ENCODE measurements at places on chromosomes 5 and 9.

GRCh38 chr9:114309096-114309495 lies 13.8 kb upstream of the ORM1 start:
- no peak for DNase-seq

- peak; percentile 72 for DNase-seq
These were observed at the start of gene SVEP1 for GRCh38 chr9:110579034-110579861. Gene SVEP1, minus strand, starts transcription at chr9:110579741. Its CDS starts 198 bp downstream, at chr9:110579543.

DNA sequence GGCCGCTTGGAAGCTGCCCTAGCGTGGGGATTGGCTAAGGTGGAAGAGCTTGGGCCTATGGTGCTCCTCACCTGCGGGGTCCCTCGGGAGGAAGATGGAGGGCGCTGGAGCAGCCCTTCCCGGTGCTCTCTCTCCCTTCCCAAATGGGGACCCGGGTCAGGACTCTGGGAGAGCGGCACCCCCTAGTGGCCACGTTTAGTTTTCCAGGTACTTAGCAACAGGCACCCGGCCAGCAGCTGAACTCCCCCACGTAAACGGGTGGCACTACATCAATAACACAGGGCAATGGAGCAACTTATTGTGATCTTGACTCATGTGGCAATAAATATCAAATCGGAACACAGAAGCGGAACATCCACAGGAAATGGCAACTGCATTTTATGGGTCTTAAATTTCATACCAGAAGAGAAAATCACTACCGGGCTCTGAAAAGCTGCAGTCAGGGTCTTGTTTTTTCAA lies 316.6 kb downstream of the AGTPBP1 start:
- peak; percentile 54 for DNase-seq

- DNase-seq = no peak
These were observed 1.7 kb upstream of the RECK start for GRCh38 chr9:36035006-36035405.

- no peak for DNase-seq
These were observed 77.5 kb downstream of the HSD17B4 start for GRCh38 chr5:119529811-119530210.

DNA sequence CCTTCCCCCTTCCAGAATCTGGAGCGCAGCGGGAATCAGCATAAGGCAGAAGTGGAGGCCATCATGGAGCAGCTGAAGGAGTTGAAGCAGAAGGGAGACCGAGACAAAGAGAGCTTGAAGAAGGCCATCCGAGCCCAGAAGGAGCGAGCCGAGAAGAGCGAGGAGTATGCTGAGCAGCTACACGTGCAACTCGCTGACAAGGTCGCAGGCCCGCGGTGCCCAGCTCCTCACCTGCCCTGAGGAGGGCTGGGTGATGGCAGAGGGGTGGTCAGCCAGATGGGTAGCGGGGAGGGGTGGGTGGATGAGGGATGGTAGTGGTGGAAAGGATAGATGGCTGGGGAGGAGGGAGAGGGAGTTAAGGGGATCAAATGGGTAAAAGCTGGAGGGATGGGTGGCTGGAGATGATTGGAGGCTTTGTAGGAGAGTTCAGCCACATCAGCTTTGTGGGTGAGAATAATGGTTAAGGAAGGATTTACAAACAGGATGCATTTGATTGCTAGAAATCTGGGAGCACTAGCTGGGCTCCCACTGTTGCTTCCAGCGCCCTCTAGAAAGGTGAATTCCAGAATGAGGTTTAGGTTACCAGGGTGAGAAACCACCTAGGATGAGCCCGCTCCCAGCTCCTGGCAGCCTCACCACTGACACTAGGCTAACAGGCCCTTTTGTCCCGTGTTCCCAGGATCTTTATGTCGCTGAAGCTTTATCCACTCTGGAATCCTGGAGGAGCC lies 19.7 kb upstream of the GLE1 start:
- DNase-seq = no peak

DNA sequence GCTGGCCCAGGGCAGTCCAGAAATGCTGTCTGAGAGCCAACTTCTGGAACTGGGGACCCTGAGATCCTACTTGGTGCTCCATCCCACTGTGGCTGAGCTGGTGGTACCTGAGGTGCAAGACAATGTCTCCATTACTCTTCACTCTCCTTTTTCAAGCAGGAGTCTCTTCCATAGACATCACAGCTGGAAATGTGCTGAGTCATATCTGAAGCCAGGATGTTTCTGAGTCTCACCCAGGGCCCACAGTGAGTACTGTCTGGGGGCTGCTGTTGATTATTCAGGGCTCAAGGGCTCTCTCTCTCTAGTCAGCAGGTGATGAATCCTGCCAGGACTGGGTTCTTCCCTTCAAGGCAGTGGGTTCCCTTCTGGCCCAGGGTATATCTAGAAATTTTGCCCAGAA lies 145.2 kb upstream of the TAS2R1 start:
- peak; percentile 50 for DNase-seq

DNA sequence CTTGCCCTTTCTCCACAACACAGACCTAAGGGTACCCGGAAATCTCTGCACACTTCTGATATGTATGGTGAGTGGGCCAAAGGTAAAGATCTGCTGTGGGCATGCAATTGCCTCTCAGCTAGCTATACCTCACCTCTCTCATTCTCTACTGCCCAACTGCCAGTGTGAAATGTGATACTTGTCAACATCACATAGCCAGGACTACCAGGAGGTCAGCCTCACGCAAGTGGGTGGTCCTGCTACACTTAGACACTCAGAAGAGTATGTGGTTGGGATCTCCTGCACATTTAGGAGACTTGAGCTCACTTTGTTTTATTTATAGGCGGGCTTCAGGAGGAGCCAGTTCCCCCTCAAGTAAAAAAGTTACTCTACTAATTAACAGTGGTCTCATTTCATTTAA lies 88.0 kb upstream of the MAN2A1 start:
- no peak for DNase-seq

GRCh38 chr5:53601570-53601969 lies 41.1 kb downstream of the NDUFS4 start:
- DNase-seq = peak; percentile 80

DNA sequence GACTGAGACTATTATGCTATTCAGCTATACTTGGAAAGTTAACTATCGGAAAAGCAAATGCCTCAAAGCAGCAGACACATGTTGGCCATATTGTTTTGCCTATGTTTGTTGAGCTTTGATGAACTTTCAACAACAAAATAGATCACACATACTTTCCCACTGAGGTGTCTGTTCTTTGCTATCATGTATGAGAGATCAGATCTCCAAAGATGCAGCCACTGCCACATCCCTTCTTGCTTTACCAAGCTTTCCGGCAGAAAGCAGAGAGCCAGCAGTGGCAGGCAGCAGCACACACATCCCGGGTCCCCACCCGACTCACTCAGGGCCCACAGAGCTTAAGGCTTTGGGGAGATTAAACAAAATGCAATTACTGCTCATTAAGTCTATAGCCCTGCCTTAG lies 18.8 kb downstream of the ZBTB5 start:
- no peak for DNase-seq

DNA sequence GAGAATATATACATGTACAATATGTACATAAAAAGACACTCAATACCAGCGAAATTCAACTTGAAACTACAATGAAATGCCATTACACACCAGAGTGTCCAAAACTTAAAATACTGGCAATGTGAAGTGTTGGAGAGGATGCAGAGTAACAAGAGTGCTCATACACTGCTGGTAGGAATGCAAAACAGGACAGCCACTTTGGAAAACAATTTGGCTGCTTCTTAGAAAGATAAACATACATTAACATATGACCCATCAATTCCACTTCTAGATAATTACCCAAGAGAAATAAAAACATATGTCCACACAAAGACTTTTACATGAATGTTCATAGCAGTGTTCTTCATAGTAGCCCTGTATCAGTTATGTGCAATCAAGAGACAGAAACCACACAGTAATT lies 39.4 kb upstream of the BARX1 start:
- DNase-seq = no peak

DNA sequence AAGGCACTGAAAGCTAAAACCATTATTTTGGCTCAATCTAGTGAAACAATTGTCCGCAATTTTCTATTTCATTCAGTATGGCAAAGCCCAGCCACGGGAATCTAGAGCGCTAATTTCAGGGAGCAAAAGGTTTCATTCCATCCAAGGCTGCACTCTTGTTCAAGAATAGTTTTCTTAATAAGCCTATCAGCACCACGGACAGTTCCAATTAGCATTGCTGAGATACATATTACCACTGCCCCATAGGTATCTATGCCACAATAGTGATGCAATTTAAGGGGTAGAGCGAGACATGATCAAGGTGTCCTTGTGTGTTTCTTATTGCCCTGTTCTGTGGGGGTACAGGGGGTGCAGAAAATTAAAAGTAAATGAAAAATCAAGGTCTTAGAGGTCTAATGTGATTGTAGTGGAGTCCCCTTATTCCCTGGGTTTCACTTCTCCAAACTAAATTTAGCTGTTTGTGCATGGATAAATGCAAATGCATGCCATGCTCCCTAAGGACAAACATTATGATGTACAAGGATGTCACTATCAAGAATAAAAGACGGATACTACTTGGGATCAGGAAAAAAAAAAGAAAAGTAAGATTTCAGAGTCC lies 45.5 kb downstream of the SPOCK1 start:
- peak; percentile 54 for DNase-seq

DNA sequence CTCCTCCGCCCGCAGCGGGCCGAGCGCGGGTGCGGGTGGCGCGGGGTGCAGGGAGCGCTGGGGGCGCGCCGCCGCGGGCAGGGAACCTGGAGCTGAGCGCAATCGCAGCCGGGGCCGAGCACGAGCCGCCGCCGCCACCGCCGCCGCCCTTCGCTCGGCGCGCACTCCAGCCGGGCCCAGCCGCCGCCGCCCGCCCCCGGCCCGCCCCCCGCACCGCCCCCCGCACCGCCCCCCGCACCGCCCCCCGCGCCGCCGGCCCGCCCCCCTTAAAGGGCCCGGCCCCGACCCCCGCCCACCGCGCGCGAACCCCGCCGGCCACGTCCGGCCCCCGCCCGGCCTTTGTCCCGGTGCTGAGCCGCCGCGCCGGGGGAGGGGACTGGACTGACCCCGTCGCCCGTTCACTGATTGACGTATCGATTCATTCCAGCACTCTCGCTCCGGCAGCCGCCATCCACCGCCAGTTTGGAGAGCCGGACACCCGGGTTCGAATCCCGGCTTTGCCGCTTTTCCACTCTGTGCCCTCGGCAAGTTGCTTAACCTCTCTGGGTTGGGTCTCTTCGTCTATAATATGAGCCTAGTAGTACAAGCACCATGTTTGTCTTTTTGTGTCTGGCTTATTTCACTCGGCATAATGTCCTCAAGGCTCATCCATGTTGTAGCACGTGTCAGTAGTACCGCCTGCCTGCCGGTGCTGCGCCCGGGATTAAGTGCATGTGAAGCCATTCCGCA lies at the start of gene SH3PXD2B:
TSS of gene SH3PXD2B (minus strand) at position 168 of the 729 bp plus-strand sequence. CDS start 173 bp downstream, outside the sequence.
- DNase-seq = peak; percentile 87

DNA sequence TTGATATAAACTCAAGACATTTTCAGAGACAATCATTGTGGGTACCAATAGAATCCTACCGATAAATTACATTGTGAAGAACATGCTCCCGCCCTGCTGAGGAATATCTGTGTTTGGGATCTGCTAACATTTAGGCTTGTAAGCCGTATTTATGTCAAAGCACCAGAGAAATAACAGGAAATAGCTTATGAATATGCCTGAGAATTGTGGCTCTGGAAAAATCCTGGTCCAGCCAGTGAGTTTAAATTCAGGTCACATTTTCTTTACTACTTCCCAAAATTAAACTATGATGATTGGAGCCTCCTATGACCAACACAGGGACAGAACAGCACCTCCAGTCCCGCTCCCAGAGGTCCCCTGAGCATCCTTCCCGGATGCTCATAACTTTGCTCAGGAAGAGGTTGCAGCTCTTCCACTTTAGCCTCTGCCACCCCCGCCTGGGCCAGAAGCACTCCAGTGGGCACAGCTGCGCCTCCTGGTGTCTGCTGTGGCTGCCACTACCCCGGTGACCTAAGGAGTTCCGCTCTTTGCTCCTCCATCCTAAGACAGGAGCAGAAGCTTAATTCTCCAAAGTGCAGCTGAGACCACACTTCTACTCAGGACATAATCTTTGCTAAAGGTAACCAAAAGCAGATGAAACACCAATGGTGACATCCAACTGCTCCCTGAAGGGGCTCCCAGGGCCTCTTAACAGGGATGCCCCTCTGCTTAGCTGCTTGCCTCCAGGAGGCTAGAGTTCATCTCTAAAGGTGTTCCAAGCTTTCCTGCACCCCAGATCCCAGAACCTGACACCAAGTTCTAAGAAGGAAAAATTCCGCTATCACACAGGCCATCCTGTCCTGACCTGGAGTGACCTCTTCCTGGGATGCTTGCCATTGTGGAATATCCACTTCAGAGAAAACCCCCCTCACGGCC lies 58.8 kb downstream of the SLC1A1 start:
- DNase-seq = peak; percentile 3

DNA sequence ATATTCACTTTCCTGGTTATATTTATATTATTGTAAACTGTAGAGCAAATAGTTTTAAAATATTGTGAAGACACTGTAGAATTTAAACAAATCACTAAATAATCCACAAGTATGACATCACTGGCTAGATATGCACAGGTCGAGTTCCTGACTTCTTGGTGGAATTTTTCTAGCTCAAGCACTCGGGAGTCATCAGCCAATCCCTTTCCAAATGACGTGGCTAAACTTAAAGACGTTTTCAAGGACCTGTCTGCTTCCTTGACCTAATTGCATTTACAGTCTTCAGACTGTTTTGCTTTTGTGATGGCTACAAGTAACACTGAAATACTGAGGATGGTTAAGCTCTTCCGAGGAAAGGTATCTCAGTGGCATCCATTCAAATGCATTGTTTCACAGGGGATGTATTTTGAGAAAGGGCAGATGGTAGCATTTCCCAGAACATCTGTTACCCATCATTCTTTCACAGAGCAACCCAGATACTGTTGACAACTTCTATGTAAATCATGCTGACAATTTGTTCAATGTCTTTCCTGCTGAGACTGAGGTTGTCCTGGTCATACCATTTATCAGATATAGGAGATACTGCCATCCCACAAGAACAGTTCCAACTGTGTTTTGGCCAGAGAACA lies 262.8 kb downstream of the CDH10 start:
- no peak for DNase-seq

- no peak for DNase-seq
These were observed 203.7 kb upstream of the TAS2R1 start for GRCh38 chr5:9833871-9834270.

- no peak for DNase-seq
These were observed 241.7 kb upstream of the PANK3 start for GRCh38 chr5:168820874-168821273.

DNA sequence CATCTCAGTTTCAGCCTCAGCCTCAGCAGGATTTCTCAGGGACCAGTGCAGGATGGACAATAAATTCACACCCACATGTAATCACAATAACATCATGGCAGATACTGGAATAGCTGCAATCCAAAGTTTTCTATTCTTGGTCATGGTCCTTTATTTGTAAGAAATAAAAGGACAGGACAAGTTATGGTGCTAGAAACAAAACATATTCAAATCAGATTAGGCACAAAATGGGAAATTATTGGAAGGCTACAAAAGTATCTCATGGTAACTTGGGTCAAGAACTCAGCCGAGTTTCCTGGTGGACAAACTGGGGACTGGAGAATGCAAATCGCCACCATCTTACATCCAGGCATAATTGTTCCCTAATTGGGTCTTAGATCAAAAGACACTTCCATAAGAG lies 1768.2 kb upstream of the WWC1 start:
- DNase-seq = no peak

- DNase-seq = no peak
These were observed 81.1 kb upstream of the RPS23 start for GRCh38 chr5:82359272-82359671.

GRCh38 chr9:36895744-36896260 lies 138.3 kb downstream of the PAX5 start:
- DNase-seq = no peak
